CD4-positive, alpha-beta memory T cell (primary cell): ENCODE measurements at places on chromosomes 4 and X. TPM values are rescaled to one million over a fixed set of nuclear protein-coding genes. Genes with fewer than 3 reads are reported as not detected.

The WNK3 gene
- 0.13 TPM for polyA plus RNA-seq

The RAB40AL gene
- not detected for polyA plus RNA-seq

The CXCL10 gene
- polyA plus RNA-seq: not detected

The NKX6-1 gene
- not detected for polyA plus RNA-seq

The COX7B2 gene
- polyA plus RNA-seq: not detected

The TRPC5OS gene
- not detected for polyA plus RNA-seq

GRCh38 chr4:124017185-124017785, 620.7 kb downstream of the SPRY1 start:
- no peaks in the 10 kb centered on the region for H3K27me3 ChIP-seq
- H3K4me1 ChIP-seq: no peaks in the 10 kb centered on the region
- H3K36me3 ChIP-seq: no peaks in the 10 kb centered on the region
- no peak overlapping the region for H3K4me3 ChIP-seq
- H3K27ac ChIP-seq: no peak overlapping the region

DNA sequence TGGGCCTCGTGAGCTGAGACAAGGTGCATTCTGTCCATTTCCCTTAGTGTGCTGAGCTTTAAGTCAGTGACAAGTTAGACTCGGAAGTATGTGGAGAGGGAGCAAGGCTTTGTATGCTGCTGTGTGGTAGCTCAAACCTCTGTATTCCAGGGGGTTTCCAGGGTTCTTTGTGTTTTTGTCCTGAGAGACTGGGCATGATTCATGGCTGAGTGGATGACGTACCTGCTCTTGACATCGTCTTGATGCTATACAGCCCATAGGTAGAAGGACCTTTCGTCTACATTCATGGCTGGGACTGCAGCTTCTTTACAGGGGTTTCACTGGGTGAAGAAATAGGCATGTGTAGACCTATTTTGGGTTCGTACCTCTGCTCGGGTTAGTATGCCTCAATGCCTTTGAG, 162.7 kb upstream of the WDR1 start:
- no peaks in the 10 kb centered on the region for H3K36me3 ChIP-seq
- no peak overlapping the region for H3K27ac ChIP-seq
- no peaks in the 10 kb centered on the region for H3K27me3 ChIP-seq
- H3K4me3 ChIP-seq: no peak overlapping the region

DNA sequence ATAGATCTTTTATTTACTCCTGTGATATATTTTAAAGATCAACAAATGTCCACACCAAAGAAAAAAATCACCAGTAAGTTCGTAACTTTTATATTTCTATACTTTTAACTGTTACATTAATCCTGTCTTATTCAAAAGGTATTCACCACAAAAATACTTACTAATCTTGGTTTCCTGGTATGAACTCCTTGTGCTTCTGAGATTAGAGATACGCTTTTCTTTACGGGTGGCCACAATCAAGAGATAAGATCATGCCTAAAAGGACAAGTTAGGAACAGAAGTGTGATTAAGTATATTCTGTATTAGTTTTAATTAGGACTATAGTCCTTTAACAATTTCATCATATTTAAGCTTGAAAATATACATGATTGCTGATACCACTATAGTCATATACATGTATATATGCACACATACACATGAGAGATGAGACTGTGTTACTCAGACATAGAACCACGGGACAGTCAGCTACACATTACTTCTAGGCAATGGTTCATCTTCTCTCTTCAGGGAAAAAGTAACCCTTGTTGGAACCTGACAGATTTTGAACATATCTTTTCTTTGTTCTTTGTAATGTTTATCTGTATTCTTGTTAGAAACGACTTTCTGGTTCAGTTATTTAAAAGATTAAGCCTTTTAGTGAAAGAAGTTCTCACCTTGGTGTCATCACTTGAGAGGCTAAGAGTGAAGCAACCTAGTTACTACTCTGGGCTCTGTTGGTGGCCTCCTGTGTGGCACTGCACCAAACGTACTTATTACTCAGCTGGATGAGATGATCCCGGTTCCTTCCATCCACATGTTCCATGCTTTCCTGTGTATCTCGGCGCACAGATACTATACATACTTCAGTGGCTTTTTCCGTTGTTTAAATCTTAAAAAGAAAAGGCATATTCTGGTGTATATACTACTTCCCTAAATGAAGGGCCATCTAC, 146.1 kb downstream of the CBR4 start:
- H3K27ac ChIP-seq: no peak overlapping the region
- H3K4me3 ChIP-seq: no peak overlapping the region
- no peaks in the 10 kb centered on the region for H3K27me3 ChIP-seq
- no peaks in the 10 kb centered on the region for H3K4me1 ChIP-seq

DNA sequence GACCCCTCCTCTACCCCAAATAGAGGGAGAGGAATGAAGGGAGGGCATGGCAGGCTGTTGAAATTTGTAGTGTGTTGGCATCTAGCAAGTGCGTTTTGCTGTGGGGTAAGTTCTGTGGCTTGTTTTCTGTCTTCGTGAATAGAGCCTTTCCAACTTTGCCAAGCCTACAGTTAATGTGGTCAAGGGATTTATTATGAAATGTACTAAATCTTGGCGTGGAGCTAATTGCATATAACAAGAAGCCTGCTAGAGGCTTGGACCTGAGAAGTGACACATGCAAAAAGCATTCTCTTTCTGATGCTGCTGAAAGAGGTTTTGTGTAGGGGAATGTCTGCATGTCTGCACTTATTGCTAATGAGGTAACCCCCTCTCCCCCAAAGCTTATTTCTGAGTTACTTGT, 132.2 kb downstream of the BMPR1B start:
- H3K4me3 ChIP-seq: no peak overlapping the region
- H3K4me1 ChIP-seq: no peaks in the 10 kb centered on the region
- H3K27ac ChIP-seq: no peak overlapping the region
- H3K36me3 ChIP-seq: no peaks in the 10 kb centered on the region
- H3K27me3 ChIP-seq: no peaks in the 10 kb centered on the region
- no peak for DNase-seq

DNA sequence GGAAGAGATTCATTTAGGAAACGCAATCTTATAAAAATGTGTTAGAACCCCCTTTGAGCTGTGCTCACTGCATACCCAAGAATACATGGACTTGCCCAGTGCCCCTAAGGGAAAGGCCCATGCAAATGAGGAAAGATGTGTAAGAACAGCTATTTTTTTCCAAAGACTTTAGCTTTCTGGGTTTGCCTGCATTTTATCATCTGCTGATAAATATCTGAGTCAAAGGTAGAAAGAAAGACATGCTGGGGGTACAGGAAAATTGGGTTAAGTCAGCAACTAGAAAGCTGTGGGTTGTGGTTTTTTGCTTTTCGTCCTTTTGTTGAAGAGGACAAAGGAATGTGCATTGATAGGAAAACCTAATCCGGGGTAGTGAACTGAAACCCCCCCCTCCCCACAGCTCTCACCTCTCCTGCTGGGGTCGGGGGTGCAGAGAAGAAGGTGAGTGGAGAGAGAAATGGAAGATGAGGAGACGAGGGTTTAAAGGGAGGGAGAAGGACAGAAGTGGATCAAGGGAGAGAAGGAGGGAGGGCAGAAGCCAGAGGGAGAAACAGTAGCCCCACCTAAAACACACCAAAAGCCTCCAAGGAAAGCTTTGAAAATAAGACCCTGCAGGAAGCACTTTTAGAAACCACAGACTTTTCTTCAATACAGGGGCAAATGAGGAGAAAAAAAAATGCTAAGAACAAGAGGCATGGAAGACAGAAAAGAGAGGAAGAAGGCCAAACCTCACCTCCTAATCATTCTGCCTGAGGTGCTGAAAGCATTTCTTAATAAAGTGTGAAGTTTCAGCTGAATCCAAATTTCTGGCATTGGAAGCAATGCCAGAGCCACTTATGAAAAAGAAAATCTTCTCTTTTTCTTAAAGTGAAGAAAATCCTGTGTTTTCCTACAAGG, 49.3 kb downstream of the KDR start:
- no peaks in the 10 kb centered on the region for H3K4me1 ChIP-seq
- no peaks in the 10 kb centered on the region for H3K36me3 ChIP-seq
- H3K27me3 ChIP-seq: no peaks in the 10 kb centered on the region
- DNase-seq: no peak
- no peak overlapping the region for H3K4me3 ChIP-seq
- no peak overlapping the region for H3K27ac ChIP-seq

DNA sequence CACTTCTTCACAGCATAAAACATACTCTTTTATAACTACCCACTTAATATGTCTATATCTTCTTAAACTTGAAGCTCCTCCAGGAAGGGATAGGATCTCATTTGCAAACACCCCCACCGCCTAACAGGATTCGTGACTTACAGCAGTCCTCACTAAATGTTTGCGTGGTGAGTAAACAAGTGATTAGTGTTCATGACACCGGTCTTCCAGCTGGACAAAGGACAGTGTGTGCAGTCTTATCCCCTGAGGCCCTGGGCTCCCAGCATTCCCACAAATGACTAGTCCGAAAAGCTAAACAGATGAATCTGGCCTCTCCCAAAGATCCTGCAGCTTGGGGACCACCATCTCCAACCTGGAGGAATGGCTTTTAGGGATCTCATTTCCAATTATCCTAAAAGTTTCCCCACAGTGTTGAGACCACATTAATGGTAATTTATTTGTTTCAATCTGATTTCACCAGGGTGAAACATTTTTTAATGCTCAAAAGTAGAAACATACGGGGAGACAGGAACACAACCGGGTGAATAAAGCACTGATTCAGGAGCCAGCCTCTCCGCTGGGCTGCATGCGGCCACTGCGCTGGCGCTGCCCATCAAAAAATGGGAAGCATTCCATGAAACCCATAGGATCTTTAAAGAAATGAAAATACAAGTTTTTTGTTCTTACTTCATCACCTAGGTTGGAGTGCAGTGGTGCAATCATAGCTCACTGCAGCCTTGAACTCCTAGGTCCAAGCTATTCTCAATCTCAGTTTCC, 69.2 kb downstream of the HADH start:
- H3K27me3 ChIP-seq: no peaks in the 10 kb centered on the region
- DNase-seq: no peak
- H3K4me1 ChIP-seq: peaks cover 40% of the 10 kb centered on the region
- H3K36me3 ChIP-seq: peaks cover 57% of the 10 kb centered on the region
- H3K27ac ChIP-seq: no peak overlapping the region

DNA sequence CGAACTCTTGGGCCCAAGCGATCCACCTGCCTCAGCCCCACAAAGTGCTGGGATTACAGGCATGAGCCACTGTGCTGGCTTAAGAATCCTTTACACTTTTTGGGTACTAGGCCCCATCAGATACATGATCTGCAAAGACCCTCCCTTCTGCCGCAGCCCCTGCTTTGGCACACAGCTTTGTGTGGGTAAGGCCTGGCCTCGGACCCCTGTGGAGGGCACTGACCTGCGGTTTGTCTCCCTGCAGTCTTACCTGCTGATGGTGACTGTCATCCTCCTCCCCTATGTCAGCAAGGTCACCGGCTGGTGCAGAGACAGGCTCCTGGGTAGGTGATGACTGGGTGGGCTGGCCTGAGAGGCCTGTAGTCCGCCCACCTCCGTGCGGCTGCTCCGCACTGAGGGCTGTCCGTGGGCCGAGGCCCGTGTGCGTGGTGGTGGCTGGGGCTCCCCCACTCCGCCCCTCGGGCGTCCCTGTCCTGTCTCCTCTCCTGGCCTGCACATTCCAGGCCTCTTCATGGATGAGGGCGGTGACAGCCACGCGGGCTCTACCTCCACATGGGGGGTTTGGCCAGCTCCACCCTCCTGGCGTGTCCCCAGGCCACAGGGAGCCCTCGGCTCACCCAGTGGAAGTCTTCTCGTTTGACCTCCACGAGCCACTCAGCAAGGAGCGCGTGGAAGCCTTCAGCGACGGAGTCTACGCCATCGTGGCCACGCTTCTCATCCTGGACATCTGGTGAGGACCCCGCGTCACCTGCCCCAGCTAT, 18.0 kb downstream of the DGKQ start:
- H3K4me3 ChIP-seq: no peak overlapping the region
- H3K4me1 ChIP-seq: no peaks in the 10 kb centered on the region
- no peak overlapping the region for H3K27ac ChIP-seq

DNA sequence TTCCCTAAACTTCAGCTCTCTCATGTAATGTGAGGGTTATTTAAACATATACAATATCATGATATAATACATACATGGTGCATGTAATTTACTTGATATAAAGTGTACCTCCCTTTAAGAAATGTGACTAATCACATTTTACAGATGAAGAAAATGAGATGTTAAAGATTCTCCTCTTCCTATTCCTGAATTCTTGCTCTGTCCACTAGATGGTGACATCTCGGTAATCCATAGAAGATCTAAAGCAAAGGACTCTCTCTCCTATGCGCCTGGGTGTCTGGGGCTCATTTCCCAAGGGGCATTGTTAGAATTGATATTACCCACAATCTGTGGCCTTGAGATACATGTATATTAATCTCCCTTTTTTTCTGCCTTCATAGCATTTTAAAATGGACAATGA, 804.9 kb downstream of the RAB28 start:
- no peak overlapping the region for H3K27ac ChIP-seq
- no peaks in the 10 kb centered on the region for H3K36me3 ChIP-seq
- H3K4me1 ChIP-seq: no peaks in the 10 kb centered on the region
- DNase-seq: no peak

DNA sequence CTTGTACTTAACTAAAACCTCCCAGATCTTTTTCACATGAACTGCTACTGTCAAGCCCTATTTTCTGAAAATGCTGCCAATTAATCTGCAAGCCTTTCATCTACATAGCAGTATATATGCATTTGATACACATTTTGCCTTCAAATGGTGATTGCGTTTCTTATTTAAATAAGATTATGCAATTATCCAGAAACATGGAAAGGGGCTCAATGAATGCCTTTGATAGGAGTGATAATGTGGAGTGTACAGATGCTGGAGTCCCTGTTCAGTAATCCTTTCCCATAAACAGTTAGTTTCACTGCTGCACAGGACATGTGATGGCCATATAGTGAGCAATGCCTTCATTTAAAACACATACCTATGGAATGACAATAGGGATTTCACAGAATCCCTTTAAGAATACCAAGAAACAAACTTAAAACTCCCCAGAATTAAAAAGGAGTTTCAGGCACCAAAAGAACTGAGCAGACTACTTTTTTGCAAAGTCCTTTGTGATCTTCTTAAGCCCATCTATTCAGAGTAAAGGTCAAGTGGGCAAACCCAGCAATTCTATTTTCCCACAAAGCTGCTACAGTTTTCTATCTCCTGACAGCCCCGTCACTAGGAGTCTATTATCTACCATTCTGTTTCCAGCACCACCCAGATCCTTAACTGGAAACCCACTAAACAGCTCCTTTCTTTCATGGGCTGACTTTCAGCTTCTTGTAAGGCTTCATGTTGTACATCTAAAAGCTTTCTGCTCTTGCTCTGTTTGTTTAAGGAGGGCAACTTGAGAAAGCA, 120.3 kb downstream of the UNC5C start:
- H3K4me1 ChIP-seq: no peaks in the 10 kb centered on the region
- no peaks in the 10 kb centered on the region for H3K36me3 ChIP-seq
- H3K27me3 ChIP-seq: no peaks in the 10 kb centered on the region
- no peak for DNase-seq
